Stomach (tissue), 19 donors: ENCODE measurements at places on chromosomes 3 and 15. TPM values are rescaled to one million over a fixed set of nuclear protein-coding genes. Genes with fewer than 3 reads are reported as not detected.

- no peaks in the 10 kb centered on the region for H3K27me3 ChIP-seq
- peaks cover 33% of the 10 kb centered on the region for H3K4me1 ChIP-seq
- H3K36me3 ChIP-seq: no peaks in the 10 kb centered on the region
Measured at GRCh38 chr3:73493543-73494308, 131.0 kb downstream of the PDZRN3 start.

DNA sequence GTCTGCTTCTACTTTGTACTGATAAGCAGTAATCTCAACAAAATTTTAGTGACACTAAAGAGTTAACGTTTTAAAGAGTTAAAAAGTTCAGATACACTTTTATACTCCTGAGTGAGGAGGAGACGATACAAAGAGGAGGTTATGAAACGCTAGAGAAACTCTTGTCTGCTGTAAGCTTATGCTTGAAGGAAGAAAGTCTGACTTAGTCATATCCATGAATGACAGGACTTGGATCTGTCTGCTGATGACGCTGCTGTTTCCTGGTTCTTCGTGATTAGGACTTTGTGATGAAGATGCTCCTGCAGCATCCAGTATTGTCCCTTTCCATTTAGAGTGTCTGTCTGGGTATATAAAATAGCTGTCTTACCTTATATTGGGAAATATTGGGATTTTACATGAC is 15.8 kb downstream of the TCF12 start:
- H3K36me3 ChIP-seq: no peaks in the 10 kb centered on the region
- no peak overlapping the region for H3K27ac ChIP-seq

DNA sequence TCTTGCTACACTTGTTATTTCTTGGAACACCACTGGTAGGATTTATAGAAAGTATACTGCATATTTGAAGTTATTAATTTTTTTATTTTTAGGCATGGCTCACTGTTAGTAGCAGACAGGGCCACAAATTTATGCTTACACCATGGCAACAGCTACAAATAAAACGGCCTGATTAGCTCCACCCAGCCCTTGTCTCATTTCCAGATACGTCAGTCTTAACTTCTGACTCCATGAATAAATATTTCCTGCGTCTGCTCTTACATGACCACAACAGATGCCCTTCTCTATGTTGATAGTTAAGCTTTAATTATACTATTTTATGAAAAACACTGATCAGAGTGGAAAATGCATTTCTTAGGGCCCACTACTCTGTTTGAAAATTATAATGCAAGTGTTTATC is 62.3 kb upstream of the CPOX start:
- no peak overlapping the region for H3K4me3 ChIP-seq
- DNase-seq: no peak
- no peak overlapping the region for H3K27ac ChIP-seq
- H3K4me1 ChIP-seq: no peaks in the 10 kb centered on the region

- no peak overlapping the region for H3K27ac ChIP-seq
- H3K27me3 ChIP-seq: no peaks in the 10 kb centered on the region
- H3K36me3 ChIP-seq: no peaks in the 10 kb centered on the region
- no peak overlapping the region for H3K4me3 ChIP-seq
- H3K4me1 ChIP-seq: peaks cover 5% of the 10 kb centered on the region
- no peak for DNase-seq
Measured at GRCh38 chr15:35547775-35548364, 1.9 kb upstream of the DPH6 start.

DNA sequence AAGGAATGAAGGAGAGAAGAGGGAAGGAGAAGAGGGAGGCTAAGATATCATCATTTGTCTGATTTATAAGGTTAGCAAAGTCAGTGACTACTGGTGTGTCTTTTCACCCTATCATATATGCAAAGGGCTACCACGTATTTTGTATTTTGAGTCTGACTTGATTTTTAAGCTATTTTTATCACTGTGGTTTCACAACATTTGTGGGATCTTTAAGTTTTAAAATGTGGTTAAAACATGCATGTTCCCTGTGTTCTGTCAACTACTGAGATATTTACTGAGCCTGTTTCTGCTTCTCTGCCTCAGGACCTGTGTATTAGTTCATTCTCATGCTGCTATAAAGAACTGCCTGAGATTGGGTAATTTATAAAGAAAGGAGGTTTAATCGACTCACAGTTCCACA is 22.5 kb upstream of the SPTSSB start:
- H3K4me1 ChIP-seq: peaks cover 24% of the 10 kb centered on the region
- no peaks in the 10 kb centered on the region for H3K27me3 ChIP-seq
- H3K27ac ChIP-seq: no peak overlapping the region
- DNase-seq: no peak
- H3K36me3 ChIP-seq: no peaks in the 10 kb centered on the region
- H3K4me3 ChIP-seq: no peak overlapping the region

Gene TMEM42
- total RNA-seq: 7.5 TPM

- H3K27me3 ChIP-seq: peaks cover 5% of the 10 kb centered on the region
- H3K4me1 ChIP-seq: peaks cover 15% of the 10 kb centered on the region
- H3K27ac ChIP-seq: peak overlapping the region; percentile 80
Measured at GRCh38 chr15:41585127-41586047, 26.4 kb downstream of the TYRO3 start.

Gene TMEM207
- total RNA-seq: not detected

GRCh38 chr3:20141316-20141715 is 44.7 kb downstream of the SGO1 start:
- no peaks in the 10 kb centered on the region for H3K4me1 ChIP-seq
- H3K36me3 ChIP-seq: peaks cover 51% of the 10 kb centered on the region
- H3K4me3 ChIP-seq: no peak overlapping the region
- peak; percentile 26 for DNase-seq
- H3K27ac ChIP-seq: no peak overlapping the region

- H3K27me3 ChIP-seq: no peaks in the 10 kb centered on the region
- H3K36me3 ChIP-seq: no peaks in the 10 kb centered on the region
- no peak overlapping the region for H3K4me3 ChIP-seq
Measured at GRCh38 chr15:44215594-44215993, 20.5 kb upstream of the FRMD5 start.

Gene CPNE9
- not detected for total RNA-seq

Gene FBXW12
- not detected for total RNA-seq

Gene SYNM
- total RNA-seq: 71.3 TPM

Gene SEMA7A
- 1.3 TPM for total RNA-seq

- H3K4me3 ChIP-seq: no peak overlapping the region
- H3K27ac ChIP-seq: no peak overlapping the region
- DNase-seq: peak; percentile 35
- H3K4me1 ChIP-seq: peaks cover 3% of the 10 kb centered on the region
Measured at GRCh38 chr3:123951522-123952447, 9.2 kb downstream of the CCDC14 start.

DNA sequence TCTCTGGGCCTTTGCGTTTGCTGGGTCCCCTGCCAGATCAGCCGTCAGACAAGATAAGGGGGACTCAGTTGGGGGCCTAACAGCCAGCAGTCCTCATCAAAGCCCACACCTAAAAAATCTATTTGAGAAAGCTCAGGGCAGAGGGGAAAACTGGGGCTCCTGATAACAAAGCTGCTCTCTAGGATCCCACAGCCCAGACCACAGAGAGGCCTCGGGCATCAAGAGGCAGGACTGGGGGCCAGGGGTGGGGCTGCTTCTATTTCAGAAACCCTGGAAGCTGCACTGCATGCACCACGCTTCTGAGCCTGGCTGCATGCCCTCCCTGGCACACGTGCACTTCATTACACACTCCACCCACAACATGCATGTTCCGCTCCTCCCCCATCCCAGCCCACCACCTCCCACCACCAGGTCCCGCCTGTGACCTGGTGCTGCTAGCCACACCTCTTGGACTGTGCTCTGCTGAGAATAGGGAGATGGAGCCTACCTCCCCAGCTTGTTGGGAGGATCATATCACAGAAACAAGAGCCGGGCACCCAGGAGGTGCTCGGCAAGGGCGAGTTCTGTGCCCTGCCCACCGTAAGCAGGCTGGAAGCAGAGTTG is 26.6 kb downstream of the FBLN2 start:
- H3K27me3 ChIP-seq: no peaks in the 10 kb centered on the region
- H3K4me1 ChIP-seq: no peaks in the 10 kb centered on the region
- no peaks in the 10 kb centered on the region for H3K36me3 ChIP-seq
- H3K4me3 ChIP-seq: no peak overlapping the region
- DNase-seq: no peak

Gene PDCD6IP
- total RNA-seq: 243 TPM

DNA sequence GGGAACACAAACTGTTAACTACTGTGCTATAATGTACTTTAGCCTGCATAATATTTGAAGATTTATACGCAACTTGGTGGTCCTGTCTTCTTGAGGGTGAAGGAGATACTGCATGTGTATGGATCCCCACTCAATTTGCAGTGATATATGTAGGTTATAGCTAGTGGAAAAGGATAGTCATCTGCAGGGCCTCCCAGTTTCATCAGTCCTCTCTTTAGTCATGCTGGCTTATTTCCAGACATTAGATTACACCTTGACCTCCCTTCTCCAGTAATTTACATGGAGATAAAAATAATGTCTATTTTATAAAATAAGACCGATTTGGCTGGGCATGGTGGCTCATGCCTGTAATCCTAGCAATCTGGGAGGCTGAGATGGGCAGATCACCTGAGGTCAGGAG is 3.7 kb downstream of the NR1D2 start:
- no peak overlapping the region for H3K4me3 ChIP-seq
- no peaks in the 10 kb centered on the region for H3K27me3 ChIP-seq
- H3K4me1 ChIP-seq: peaks cover 82% of the 10 kb centered on the region
- no peaks in the 10 kb centered on the region for H3K36me3 ChIP-seq
- H3K27ac ChIP-seq: peak overlapping the region; percentile 96

Gene SOX14
- not detected for total RNA-seq

Gene CYP11A1
- not detected for total RNA-seq

GRCh38 chr3:32321095-32321790 is 70.4 kb upstream of the CMTM7 start:
- peak; percentile 68 for DNase-seq
- no peaks in the 10 kb centered on the region for H3K36me3 ChIP-seq
- no peak overlapping the region for H3K4me3 ChIP-seq
- H3K27me3 ChIP-seq: no peaks in the 10 kb centered on the region
- no peak overlapping the region for H3K27ac ChIP-seq

Gene PLCB2
- 3.5 TPM for total RNA-seq

Gene SCAANT1
- total RNA-seq: not detected

Gene RNF123
- 75.4 TPM for total RNA-seq

GRCh38 chr3:114307832-114308231 is 14.0 kb downstream of the TIGIT start:
- H3K4me3 ChIP-seq: no peak overlapping the region
- DNase-seq: no peak
- H3K4me1 ChIP-seq: no peaks in the 10 kb centered on the region
- H3K27me3 ChIP-seq: no peaks in the 10 kb centered on the region
- H3K36me3 ChIP-seq: no peaks in the 10 kb centered on the region

DNA sequence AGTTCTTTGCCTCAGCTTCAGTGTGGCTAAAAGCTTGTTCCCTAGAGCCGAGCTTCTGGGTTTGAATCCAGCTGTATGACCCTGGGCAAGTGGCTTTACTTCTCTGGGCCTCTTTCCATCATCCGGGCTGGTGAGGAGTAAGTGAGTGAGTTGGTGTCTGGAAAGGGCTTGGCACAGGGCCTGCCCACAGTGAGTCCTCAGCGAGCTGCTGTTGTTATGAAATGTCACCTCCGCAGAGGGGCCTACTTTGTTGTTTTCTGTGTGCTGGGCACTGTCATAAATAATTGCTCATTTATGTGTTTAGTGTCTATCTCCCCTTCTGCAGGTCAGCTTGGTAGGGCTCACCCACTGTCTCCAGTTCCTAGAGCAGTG is 31.7 kb downstream of the SLC6A6 start:
- no peaks in the 10 kb centered on the region for H3K36me3 ChIP-seq
- H3K27ac ChIP-seq: peak overlapping the region; percentile 78
- peak; percentile 52 for DNase-seq
- no peaks in the 10 kb centered on the region for H3K27me3 ChIP-seq
- peaks cover 99% of the 10 kb centered on the region for H3K4me1 ChIP-seq

Gene STARD9
- 19.7 TPM for total RNA-seq

Gene POPDC2
- 9.6 TPM for total RNA-seq

Gene SEMA6D
- total RNA-seq: 21.7 TPM

Gene SYNPR
- total RNA-seq: 1.0 TPM

GRCh38 chr15:41104234-41104633 is 11.8 kb downstream of the INO80 start:
- peaks cover 14% of the 10 kb centered on the region for H3K36me3 ChIP-seq
- peak; percentile 20 for DNase-seq
- no peak overlapping the region for H3K4me3 ChIP-seq
- H3K27me3 ChIP-seq: no peaks in the 10 kb centered on the region

Gene MUC20
- 38.8 TPM for total RNA-seq

DNA sequence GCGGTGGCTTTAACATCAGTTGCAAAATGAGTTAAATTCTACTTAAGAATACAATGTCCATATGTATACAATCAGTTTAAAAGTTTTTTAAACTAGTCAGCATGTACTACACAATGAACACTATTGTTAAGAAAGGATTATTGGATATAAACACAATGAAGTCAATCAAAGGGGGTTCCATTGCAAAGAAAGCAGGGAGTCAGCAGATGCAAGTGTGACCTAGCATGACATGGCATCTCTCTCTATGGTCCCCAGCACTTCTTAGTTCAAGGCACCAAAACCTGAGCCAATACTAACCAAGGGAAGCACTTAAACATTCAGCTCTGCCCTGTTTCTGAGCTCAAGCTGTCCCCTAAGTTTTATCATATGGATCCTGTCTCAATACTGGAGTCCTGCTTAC is 17.0 kb downstream of the KLHL6 start:
- no peaks in the 10 kb centered on the region for H3K4me1 ChIP-seq
- H3K27me3 ChIP-seq: no peaks in the 10 kb centered on the region
- H3K27ac ChIP-seq: no peak overlapping the region

Gene CPN2
- not detected for total RNA-seq

Gene POLR2M
- total RNA-seq: 1,088 TPM

DNA sequence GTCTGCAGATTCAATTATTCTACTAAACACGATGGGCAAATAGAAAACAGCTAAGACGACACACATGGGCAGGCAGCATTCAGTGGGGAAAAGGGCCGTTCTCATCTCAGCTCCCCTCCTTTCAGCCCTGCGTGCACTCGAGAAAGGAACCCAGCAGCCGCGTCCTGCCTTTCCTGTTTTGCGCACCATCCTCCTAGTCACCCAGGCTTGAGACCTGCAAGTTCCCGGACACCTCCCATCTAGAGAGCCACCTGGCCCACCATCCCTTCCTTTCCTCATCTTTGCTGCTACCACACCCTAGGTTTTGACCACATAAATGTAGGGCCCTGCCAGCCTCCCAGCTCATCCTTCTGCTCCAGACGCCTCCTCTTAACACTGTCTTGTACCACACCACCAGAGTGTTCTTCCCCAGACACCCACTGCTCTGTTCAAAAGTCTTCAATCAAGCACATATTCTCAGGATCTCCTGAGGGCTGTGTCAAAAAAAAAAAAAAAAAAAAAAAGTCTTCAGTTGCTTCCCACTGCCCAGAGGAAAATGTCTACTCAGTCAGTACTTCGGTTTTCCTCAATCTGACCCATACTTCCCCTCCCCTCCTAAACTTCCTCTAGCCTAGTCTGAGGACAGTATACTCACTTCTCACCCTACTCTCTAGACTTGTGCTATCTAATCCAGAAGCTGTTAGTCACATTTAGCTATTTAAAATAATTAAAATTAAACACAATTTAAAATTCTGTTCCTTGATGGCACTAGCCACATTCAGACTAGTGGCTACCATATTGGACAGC is 182.0 kb downstream of the STT3B start:
- no peaks in the 10 kb centered on the region for H3K36me3 ChIP-seq
- H3K27me3 ChIP-seq: no peaks in the 10 kb centered on the region
- no peak overlapping the region for H3K27ac ChIP-seq
- DNase-seq: no peak
- no peak overlapping the region for H3K4me3 ChIP-seq
